Hematopoietic multipotent progenitor cell treated with erythropoietin and hydrocortisone succinate and interleukin-3 and kit ligand, for 6 days (in vitro differentiated cells): ENCODE measurements at places on chromosomes 16 and 17.

DNA sequence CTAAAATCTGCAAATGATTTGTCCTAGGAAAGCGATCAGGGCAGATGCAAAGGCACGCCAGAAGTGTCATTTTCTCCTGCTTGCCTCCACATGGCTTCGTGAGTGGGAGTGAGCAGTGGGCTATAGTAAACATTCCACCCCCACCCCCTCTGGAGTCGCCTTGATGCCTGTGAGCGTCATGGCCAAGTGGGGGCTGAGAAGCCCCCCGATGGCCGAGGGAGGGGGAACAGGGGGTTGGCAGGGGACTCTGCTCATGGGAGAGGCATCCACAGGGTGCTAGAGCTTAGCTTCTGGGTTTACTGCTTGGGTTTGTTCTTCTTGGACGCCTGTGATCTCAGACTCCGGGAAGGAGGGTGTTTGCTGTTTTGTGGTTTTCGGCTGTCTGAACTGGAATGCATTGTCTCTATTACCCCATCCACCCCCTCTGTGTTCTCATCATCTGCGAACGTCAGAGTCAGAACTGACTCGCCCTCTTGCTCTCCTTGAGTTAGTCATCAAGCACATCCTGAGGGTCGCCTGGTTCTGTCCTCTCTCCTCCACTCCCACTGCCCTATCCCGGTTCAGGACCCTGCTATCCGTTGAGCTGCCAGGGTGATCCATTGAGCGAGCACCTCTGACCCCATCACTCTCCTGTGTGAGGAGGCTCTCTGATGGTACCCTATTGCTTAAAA, 15.4 kb downstream of the TNS4 start:
- no peak for DNase-seq

DNA sequence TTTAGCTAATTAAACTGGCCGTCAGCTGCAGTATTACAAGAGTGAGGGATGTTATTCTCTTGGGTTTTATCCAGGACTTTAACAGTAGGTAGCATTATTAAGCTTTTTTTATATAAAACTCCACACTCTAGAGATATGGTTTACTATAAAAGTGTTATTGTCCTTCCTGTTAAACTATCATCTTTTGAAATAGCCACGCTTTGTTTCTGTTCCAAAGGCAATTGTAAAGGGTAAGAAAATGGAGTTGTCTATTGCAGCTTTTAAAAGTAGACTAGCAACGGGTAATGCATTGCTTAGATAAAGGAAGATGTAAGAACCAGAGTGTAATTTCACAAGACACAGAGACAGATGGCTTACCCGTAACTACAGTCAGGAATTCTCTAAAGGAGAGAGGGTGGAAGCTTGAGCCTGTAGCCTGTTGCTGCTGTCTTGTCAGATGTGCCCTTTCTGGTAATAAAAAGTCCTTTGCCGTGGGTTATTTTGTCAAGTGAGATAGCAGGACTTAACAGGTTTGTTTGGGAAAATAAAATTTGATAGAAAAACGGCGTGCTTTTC, 56.4 kb downstream of the WWOX start:
- no peak for DNase-seq

- peak; percentile 16 for DNase-seq
Observed at GRCh38 chr17:10021272-10021984, 116.4 kb upstream of the RCVRN start.

DNA sequence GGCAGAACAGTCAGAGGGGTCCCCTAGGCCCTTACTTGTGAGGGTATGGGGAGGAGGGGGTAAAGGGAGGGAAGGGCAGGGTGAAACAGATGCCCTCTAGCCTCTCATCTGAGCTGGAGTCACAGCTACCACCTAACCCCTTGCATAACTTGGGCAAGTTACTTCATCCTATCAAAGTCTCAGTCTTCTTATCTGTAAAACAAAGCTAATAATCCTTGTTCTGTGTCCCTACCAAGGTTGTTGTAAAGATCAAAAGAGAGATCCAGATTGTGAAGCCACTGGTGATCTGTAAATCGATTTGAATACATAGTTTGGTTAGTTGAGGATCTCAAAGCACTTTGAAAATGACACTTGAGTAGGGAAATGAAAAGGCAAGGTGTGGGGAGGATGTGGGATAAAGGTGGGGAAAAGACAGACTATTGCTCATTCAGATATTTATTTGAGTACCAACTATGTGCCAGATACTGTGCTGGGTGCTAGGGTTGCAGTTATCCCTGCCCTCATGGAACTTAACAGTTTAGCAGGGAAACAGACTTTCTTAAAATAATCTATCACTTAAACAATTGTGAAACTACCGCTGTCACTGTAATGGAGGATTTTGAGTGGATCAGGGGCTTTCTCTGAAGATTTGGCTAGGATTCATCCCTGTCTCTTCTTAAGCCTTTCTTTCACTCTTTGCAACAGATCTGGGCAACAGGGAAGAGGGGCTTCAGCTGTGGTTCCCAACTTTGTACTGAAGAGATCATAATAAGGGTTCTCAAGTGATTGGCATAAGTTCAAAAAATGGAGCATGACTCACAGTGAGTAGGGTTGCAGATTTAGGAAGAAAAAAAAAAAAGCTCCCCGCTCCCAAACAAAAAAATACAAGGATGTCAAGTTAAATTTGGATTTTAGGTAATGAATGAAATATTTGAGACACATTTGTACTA, 3.0 kb downstream of the HEATR9 start:
- DNase-seq: peak; percentile 37

- peak; percentile 93 for DNase-seq
Observed at GRCh38 chr16:11094075-11094856, 149.9 kb downstream of the CLEC16A start.

DNA sequence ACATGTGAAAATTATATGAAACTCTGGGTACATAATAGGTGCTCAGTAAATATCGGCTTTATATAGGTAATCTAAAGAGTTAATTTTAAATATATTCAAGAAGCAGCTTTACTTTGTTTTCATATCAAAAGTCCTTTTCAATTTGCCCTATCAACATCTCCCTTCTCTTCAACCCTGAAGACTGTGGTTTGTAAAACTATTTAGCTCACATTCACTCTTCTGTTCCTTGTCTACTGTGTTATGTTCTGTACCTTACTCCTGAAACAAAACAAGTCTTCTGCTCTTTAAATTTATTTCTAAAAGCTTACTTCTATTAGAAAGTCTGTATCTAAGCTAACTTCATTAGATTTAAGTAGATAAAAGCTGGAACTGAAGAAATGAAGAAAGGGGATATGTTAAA, 301.7 kb upstream of the PMFBP1 start:
- no peak for DNase-seq

DNA sequence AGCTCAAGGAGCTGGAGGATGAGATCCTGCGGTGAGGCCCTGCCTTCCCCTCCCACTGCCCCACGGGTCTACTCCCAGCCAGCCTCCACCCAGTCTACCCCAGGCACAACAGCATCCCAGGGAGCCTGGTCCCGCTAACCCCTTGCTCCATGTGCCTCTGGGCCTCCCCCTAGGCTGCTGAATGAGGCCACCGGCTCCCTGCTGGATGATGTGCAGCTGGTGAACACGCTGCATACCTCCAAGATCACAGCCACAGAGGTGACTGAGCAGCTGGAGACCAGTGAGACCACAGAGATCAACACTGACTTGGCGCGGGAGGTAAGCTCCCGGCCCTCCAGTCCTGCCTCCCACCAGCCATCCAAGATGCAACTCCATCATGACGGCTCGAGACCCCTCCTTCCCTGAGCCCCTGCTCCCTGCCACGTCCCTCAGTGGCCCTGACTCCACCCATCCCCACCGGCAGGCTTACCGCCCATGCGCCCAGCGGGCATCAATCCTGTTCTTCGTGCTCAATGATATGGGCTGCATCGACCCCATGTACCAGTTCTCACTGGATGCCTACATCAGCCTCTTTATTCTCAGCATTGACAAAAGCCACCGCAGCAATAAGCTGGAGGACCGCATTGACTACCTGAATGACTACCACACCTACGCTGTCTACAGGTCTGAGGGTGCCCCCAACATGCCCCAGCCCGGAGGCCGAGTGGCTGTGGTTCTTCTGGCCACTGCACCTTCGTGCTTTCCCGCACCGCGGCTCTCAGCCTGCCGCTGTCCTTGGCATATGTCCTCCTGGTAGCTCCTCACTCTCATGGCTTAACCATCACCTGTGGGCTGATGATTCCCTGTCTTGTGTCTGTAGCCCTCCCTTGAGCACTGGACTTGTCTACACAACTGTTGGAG, 15.0 kb upstream of the KDM6B start:
- DNase-seq: no peak

GRCh38 chr16:50688867-50689266, 4.5 kb upstream of the NOD2 start:
- no peak for DNase-seq
